NCI-H2227 treated with DMSO at 0.1 percent for 48 hours (cell line): ENCODE measurements at places on chromosomes 1 and 21.

DNA sequence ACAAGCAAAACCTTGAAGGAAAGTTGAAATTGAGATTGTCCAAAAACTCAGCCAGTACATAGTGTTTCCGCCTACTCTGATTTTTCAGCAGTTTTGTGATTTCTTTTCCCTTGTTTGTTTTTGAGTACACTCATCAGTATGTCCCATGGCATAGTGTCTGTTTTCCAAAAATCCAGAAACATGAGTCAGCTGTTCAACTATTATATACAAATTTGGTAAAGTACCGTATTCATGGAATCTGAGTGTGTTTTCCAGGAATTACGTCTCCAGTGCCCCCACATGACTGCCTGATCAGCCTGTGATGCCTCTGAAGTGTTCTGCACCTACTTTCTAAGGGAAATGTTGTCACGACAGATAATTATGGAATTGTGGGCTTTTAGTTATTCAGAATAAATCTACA is 186.8 kb downstream of the LTN1 start:
- no peak for DNase-seq

- DNase-seq, result peak; percentile 80
Observed at GRCh38 chr1:1427106-1427819, 6.2 kb upstream of the ANKRD65 start.

GRCh38 chr21:35697321-35697808 is 363.0 kb downstream of the SETD4 start:
- no peak for DNase-seq

DNA sequence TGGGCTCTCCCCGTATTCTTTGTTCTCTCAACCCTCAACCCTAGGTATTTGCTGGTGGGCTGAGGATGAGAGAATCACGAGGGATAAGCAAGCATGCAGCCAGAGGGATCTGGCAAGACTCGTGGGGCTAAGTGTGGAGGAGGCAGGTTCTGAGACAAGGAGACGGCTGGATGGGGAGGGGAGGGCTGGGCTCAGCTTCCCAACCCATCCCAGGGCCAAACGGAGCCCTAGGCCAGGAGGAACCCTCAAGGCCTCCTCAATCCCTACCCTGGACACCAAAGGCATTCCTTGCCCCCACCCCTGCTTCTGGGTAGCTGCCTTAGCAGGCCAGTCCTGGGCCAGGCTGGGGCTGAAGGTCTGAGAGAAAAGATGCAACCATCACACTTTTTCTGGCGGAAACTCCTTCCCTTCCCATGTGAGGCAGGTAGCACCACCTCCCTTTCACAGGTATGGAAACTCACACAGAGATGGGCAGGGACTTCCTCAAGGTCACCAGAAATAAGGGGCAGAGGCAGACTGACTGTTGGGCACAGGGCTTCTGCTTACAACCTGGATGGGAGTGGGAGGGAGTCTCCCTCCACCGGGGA is 6.2 kb downstream of the MEF2D start:
- DNase-seq, result no peak
